ENCODE measurements at places on chromosomes 1 and 21.

DNA sequence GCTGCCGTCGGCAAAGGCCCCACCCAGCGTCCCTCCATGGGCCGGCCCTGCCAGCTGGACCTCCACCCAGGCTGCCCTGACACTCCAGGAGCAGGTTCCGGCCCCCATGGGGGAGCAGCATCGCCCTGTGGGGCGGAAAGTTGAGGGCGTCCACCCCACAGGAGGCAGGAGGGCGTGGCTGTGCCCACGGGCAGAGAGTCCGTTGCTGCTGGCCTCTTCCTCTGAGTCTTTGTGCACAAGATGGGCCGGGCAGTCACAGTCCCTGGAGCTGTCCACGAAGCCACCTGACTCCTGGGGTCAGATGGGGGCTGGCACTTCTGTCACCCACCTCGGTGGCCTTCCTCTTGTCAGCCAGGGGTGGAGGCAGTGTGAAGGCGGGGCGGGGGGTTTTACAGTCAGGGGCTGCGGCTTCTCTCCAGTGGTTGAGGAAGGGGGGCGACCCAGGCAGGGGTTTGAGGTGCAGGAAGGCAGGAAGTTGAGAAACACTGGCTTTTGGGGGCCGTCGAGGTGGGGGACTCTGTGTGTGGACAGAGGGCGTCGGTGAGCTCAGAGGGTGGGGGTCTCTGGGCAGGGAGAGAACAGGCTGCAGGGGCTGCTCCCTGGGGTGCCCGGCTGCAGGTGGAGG, 67.2 kb upstream of the TTC34 start:
- no peak for DNase-seq

- no peak for DNase-seq
Measured at GRCh38 chr1:37037690-37038089, 3.4 kb upstream of the GRIK3 start.

DNA sequence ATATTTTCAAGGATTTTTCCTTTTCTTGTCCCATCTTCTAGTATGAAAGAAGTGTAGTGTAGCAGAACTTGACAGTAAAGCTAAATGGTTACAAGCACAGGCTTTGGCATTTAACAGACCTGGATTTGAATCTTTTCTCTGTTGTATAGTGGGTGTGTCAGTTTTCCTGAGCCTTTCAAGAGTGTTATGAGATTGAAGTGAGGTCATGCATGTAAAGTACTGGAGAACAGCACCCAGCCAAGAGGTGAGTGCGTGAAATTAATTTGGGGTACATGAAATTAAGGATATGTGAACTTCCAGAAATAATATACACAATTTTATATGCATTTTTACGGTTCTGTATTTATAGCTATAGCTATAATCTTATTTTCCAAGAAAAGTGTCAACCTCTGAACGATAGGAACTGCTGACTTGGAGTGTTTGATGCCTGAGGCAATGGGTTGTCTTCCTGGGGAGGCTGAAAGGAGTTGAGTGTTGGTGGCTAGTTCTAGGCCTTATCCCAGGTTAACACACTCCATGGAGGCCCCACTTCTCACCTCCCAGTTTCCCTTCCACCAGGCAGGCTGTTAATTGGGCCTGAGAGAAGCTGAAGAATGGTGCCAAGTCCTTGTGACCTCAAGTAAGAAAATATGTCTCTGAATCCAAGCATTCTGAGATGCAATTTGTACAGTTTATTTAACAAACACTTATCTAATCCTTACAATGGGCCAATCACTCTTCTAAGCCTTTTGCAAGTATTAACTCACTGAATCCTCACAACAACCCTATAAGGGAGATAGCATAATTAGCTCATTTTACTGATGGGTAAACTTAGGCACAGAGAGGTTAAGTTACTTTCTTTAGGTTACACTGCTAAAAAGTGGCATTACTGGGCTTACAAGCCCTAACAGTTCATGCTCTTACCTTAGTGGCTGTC, 4.4 kb downstream of the ROR1 start:
- DNase-seq: no peak

- DNase-seq: no peak
Measured at GRCh38 chr1:207020709-207021107, 11.8 kb downstream of the C1orf116 start.

GRCh38 chr1:150507912-150508864, at the start of gene ECM1:
ECM1 (plus strand) TSS chr1:150508109; CDS start chr1:150508210, 101 bp downstream.
- no peak for DNase-seq

- no peak for DNase-seq
Measured at GRCh38 chr1:151809985-151810556, 4.9 kb upstream of the LINGO4 start.

Measured in NCI-H1417 treated with DMSO at 0.1 percent for 48 hours (cell line).